HuH-7 (cell line): ENCODE measurements at places on chromosomes 2 and 18.

GRCh38 chr2:207930747-207931146 lies 94.6 kb downstream of the PLEKHM3 start:
- DNase-seq = peak; percentile 61

- DNase-seq = no peak
Measured at GRCh38 chr18:46756559-46757201, at the start of gene ST8SIA5. TSS of gene ST8SIA5 (minus strand) at chr18:46757053. CDS start at chr18:46756508, 545 bp downstream.

GRCh38 chr2:185347445-185347844 lies 391.2 kb upstream of the FSIP2 start:
- DNase-seq = no peak

DNA sequence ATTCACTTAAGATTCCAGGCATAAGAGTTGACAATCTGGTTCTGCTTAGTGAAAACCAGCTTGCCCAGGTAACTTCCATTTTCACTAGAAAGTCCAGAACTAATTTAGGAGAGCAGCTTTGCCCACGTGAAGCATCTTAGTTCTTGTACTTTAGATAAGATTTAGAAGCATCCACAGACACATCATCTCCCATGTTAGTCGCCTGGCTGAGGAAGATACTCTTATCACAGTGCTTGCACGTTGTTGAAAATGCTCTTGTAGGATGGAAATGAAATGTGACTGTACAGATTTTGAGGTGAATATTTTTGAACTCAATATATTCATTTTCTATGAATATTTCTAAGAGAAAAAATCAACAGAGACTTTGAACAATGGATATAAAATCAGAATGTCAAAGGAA lies 159.7 kb downstream of the SOCS6 start:
- no peak for DNase-seq

GRCh38 chr2:142629193-142629592 lies 248.3 kb upstream of the KYNU start:
- DNase-seq = no peak

DNA sequence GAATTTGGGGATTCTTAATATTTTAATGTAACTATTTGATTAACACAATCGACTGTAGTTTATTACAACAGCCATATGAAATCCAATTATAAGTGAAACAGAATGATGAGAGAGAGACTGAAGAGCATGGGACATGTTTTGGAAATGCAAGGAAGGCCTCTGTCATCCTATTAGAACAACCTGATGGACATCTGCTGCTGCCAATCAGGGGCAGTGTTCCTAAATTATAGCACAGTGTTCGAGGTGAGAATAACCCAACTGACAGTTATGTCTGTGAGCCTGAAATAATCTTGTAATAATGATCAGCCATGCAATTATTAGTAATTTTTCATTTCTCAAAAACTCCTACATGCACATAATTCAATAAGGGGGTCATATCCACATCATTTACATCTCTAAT lies 73.6 kb downstream of the CCDC141 start:
- no peak for DNase-seq

- DNase-seq = no peak
Measured at GRCh38 chr2:113940891-113941290, 51.0 kb downstream of the ACTR3 start.

DNA sequence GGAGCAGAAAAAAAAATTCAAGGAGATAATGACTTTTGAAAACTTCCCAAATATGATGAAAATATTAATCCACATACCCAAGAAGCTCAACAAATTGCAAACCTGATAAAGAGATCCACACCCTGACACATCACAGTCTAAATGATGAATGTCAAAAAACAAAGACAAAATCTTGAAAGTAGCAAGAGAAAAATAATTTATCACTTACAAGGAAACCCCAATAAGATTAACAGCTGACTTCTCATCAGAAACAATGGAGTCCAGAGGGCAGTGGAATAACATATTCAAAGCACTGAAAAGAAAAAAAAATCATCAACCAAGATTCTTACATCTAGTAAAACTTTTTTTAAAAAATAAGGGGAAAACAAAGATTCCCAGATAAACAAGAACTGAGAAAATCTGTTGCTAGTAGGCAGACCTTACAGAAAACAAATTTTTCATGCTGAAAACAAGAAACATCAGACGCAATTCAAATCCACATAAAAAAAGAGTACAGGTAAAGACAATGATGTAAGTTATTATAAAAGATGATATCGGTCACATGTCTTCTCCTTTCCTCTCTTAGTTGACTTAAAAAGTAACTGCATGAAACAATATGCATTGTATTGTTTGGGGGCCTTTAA lies 21.3 kb downstream of the SLC66A2 start:
- no peak for DNase-seq

DNA sequence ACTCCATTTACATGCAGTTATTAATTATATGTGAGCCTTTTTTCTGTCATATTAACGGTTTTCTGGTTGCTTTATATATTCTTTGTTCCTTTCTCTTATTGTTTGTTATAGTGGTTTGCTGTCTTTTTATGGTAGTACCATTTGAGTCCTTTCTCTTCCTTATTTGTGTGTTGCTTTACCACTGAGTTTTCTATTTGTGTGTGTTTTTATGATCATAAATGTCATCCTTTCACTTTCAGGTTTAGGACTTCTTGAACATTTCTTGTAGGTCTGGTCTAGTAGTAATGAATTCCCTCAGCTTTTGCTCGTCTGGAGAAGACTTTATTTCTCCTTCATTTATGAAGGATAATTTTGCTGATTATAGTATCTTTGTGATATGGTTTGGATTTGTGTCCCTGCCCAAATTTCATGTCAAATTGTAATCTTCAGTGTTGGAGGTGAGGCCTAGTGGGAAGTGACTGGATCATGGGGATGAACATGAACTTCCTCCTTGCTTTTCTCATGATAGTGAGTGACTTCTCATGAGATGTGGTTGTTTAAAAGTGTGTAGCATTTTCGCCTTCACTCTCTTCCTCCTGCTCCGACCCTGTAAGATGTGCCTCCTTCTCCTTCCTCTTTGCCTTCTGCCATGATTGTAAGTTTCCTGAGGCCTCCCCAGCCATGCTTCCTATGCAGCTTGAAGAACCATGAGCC lies 11.5 kb downstream of the GCC2 start:
- no peak for DNase-seq

GRCh38 chr2:83016343-83017110 lies 1442.6 kb downstream of the SUCLG1 start:
- DNase-seq = no peak

- no peak for DNase-seq
Measured at GRCh38 chr2:110645616-110646015, 32.2 kb downstream of the BUB1 start.

DNA sequence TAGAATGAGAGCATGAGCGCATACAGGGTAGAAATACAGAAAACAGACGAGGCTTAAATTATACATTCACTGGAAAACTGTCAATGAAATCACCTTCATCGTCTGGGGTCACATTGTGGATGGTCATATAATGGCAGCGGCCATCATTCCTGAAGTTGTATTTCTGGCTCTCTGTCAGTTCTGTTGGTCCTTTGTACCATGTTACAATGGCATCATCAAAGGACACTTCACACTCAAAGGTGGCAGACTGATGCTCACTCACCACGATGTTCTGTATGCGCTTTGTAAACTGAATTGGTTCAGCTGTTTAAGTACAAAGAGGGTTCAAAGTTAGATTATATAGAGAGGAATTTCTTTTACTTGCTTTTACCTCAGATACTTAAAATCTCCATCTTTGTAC lies 104.9 kb downstream of the TTN start:
- DNase-seq = no peak

- DNase-seq = no peak
Measured at GRCh38 chr2:183057333-183057985, 19.2 kb upstream of the NCKAP1 start.

DNA sequence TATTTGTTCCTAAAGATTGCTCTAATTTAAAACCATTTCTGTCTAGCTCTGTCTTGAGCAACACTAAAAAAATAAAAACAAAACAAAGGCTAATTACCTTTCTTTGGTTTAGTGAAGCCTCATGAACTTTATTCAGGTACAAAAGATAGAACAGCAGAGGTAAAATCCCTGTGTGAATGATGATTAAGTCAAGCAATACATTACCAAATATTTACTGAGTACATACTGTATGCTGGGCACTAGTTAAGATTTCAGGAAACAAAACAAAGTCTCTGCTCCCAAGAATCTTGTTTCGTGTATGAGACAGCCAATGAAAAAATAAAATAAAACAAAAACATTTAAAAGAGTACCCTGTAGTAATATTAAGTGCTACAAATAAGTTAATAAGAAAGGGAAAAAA lies 257.5 kb downstream of the RND3 start:
- DNase-seq = peak; percentile 19

DNA sequence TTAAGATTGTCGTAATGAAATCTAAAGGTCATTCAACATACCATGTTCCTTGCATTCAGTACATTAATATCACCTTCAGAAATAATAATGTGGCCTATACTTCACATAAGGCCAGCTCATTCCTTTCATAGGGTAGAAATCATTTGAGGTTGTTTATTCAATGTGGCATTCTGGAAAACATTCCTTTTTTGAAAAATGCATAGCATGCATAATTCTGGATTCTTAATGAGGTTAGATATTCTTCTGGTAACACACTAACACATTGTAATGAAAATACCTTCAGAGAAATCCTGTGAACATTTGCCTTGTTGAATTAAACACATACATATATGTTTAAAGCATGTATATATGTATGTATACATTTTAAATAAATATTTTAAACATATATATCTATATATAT lies 204.6 kb upstream of the KCNH7 start:
- no peak for DNase-seq

- DNase-seq = no peak
Measured at GRCh38 chr2:67898595-67898994, 164.2 kb downstream of the C1D start.
